ENCODE measurements at places on chromosomes 2 and 18. TPM values are rescaled to one million over a fixed set of nuclear protein-coding genes. Genes with fewer than 3 reads are reported as not detected.

DNA sequence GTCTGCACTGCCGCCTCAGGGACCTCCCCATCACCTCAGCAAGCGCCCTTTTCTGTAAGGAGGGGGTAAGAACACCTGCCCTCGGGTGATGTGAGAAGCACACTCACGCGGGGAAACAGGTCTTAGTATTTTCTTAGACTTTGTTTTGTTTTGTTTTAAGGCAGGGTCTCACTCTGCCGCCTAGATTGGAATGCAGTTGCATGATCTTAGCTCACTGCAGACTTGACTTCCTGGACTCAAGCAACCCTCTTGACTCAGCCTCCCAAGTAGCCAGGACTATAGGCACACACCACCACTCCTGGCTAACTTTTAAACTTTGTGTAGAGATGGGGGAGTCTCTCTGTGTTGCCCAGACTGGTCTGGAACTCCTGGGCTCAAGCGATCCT lies 37.1 kb downstream of the RAMP1 start:
- no peak for DNase-seq

GRCh38 chr18:74508366-74508765 lies 12.2 kb downstream of the CNDP2 start:
- DNase-seq = no peak

DNA sequence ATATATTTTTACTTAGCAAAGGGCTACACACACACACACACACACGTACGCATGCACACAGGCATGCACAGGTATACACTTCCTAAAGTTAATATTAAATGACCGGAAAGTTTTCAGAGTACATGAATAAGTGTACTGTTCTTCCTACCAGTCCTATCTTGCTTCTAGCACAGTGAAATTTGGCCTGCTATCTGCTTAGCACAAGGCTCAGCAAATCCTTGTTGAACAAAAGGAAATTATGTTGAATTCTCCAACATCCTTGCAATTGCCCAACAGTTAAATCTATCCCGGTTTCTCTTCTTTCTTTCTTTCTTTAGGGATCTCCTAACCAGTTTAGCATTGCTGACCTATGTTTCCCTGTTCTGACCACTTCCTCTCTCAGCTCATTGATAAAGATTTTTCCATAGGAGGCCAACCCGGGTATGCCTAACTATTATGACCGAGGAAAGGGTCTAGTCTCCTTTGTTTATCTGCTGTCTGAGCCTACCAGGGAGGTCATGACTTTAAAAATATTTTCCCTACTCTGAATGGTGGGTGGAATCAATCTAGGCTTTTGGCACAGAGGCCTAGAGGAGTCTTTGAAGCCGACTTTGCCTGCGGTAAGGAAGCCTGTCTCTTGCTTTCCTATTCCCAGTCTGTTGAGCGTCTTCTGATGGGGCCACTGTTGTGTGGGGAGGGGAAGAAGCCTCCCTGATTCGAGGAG lies 400.7 kb downstream of the HRH4 start:
- no peak for DNase-seq

GRCh38 chr2:217033186-217033585 lies 173.3 kb upstream of the TNP1 start:
- DNase-seq = no peak

- DNase-seq = no peak
These were observed 34.5 kb upstream of the RAB31 start for GRCh38 chr18:9673296-9674251.

DNA sequence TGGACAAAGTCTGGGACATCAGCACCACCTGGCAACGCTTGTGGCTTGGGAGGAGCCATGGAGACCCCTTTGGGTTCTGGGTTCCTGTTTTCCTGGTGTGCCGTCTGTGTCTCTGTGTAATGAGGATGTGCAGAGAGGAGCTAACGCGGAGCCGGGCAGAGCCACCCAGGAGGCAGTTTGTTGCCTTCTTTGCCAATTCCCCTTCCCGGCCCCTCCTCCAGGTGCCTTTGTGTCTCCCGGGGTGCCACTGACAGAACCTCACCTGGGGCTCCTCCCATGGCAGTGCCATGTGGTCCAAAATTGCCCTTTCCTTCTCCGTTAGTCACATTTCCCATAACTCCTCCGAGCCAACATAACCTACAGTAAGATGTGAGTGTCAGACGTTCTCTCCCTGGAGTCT lies 13.0 kb downstream of the POMC start:
- DNase-seq = no peak

GRCh38 chr2:169093535-169093934 lies 24.2 kb downstream of the DHRS9 start:
- DNase-seq = no peak

DNA sequence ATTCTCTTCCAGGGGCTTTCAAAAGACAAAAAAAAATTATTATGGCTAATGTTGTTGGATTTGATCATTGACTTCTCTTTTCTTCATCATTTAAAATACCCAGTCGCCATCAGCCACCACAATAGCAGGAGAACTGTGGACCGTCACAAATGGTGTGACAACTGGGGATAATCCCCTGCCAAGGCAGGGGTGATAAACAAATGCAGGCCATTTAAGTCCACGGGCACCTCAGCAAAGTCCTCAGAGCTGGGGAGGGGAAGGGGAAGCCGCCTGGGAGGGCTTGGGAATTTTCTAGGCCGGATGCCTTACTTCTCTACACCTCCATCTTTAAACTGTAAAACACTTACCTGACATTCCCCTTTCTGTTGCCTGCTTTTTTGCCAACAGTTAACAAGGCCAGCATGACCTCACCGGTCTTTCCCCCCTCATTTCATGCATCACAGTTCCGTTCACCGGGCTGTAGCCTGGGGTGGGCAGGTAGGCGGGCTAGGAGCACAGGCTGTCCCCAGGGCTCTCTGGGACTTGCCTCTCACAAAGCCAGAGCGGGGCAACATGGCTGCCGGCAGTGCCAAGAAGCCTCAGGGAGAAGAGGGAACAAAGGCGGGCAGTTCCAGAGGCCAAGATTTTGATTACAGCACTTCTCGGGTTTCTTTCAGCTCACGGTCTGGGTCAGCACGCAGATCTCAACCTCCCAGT lies 820.4 kb downstream of the BCL11A start:
- DNase-seq = no peak

DNA sequence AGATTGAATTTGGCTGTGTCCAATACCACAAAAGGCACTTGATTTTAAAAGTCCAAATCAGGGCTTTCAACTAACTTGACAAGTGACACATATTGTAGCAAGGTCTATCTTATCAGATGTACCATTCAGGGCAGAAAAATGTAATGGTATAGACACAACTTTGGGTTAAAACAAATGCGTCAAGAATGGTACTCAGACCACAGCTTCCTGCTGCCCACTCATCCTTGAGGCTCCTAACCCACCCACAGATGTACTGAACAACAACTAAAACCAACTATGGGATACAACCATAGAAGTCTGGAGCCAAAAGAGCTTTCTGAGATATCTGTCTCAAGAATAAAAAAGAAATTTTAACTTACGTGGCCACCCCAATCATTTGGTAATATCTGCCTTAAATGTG lies 105.2 kb downstream of the RBM43 start:
- no peak for DNase-seq

DNA sequence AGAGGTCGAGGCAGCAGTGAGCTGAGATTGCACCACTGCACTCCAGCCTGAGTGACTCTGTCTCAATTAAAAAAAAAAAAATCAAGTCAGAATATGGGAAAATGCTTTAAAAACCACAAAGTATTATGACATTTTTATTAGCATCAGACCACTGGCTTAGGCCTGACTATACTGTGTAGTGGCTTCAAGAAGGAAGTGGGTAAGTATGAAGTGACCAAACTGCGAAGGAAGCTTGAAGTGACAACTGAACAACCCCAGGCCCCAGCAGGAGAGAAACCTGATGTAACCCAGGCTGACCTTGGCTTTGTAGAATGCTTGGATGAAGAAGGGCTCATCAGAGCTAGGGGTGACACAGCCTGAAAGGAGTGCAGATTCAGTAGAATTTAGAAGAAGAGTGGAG lies 21.4 kb upstream of the HAAO start:
- no peak for DNase-seq

DNA sequence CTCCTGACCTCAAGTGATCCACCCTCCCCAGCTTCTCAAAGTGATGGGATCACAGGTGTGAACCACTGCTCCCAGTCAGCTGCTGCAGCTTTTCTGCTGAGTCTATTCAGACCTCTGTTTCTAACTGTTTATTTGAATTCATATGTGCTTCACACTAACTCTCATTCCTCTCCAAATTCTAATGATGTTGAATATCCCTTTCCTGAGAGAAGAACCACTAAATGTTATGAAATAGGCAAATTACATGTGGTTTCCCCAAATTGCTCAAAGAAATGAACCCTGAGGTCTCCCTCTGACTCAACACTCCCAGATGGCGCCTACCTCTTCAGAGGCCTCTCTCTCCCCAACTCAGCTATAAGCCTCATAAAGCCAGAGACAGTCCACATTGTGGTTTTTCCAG lies 98.6 kb downstream of the IRS1 start:
- no peak for DNase-seq

The FOSL2 gene
- polyA plus RNA-seq = 0.25 TPM

The LCT gene
- not detected for polyA plus RNA-seq

The KCNK3 gene
- polyA plus RNA-seq = not detected

The CGREF1 gene
- polyA plus RNA-seq = 0.50 TPM

Data from naive thymus-derived CD4-positive, alpha-beta T cell (primary cell).